ENCODE measurements at places on chromosomes 7 and 10.

DNA sequence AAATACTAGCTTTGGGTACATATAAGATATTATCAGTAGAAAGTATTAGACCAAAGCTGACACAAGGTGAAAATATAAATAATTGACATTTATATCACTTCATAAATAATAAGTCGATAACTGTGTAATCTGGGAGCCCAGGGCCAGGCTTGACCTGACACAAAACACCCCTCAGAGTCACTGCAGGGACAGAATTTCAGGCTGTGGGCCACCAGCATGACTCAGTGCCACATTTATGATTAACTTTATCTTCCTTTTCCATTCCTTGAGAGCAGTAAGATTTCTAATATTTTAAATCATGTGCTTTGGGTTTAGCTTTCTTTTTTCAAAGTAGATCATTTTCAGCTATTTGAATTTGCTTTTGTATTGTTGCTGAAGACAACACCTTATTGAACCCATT lies 102.9 kb upstream of the NFE2L3 start:
- DNase-seq, result no peak

DNA sequence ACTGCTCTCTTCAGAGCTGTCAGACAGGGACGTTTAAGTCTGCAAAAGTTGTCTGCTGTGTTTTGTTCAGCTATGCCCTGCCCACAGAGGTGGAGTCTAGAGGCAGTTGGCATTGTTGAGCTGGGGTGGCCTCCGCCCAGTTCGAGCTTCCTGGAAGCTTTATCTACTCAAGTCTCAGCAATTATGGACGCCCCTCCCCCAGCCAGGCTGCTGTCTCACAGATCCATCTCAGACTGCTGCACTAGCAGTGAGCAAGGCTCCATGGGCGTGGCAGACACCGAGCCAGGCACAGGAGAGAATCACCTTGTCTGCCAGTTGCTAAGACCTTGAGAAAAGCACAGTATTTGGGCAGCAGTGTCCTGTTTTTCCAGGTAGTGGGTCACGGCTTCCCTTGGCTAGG lies 98.1 kb downstream of the SDHAF3 start:
- DNase-seq, result no peak

GRCh38 chr10:17239345-17240085 lies 11.5 kb downstream of the VIM start:
- DNase-seq, result no peak

GRCh38 chr7:11109659-11110058 lies 136.0 kb downstream of the PHF14 start:
- DNase-seq, result no peak

GRCh38 chr10:28281726-28282315 lies 21.0 kb downstream of the MPP7 start:
- DNase-seq, result peak; percentile 34

DNA sequence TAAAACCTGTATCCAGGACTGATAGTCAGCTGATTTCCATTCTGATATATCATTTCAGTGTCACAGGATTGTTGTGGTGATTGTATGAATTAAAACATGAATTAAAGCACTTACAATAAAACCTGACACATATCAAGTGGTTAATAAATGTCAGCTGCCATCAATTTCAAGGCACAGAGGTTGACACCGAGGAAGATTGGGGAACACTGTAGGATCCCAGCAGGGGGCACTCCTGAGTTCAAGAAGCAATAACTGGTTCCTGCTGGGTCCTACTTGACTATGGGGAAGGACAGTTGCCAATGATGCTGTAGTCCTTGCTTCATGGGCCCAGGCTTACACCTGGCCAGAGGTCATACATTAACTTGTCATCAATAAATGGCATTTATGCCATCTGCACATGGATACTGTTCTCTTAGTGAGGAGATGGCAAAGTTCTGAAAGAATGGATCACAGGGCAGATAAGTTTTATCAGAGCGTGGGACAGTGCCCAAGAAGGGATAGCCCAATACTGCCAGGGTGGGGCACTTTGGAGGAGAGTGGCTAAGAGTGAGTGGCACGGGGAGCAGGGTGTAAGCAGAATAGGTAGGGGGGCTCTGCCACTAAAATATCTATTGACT lies 24.1 kb downstream of the FZD1 start:
- no peak for DNase-seq

GRCh38 chr7:25854608-25855497 lies 297.1 kb upstream of the NFE2L3 start:
- peak; percentile 91 for DNase-seq

GRCh38 chr7:92246360-92247101 lies 757 bp downstream of the ANKIB1 start:
- DNase-seq, result peak; percentile 46

- DNase-seq, result no peak
Observed at GRCh38 chr10:130471486-130471885, 335.3 kb downstream of the GLRX3 start.

DNA sequence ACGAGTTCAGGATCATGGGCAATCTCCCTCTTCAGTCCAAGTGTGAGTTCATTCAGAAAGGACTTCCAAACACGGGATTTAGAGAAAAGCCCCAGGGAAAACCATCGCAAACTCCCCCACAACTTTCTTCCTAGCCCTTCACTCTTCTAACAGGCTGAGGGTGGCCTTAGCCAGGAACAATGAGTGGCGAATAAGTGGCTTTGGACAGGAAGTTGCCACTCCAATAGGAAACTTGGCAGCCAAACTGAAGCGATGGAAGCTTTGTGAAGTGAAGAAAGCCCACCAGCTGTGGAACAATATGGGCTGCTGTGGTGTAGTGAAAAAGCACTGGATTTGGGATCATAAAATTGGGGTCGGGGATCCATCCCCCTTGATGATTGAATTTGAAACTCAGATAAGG lies 193.2 kb downstream of the TEX36 start:
- DNase-seq, result no peak

DNA sequence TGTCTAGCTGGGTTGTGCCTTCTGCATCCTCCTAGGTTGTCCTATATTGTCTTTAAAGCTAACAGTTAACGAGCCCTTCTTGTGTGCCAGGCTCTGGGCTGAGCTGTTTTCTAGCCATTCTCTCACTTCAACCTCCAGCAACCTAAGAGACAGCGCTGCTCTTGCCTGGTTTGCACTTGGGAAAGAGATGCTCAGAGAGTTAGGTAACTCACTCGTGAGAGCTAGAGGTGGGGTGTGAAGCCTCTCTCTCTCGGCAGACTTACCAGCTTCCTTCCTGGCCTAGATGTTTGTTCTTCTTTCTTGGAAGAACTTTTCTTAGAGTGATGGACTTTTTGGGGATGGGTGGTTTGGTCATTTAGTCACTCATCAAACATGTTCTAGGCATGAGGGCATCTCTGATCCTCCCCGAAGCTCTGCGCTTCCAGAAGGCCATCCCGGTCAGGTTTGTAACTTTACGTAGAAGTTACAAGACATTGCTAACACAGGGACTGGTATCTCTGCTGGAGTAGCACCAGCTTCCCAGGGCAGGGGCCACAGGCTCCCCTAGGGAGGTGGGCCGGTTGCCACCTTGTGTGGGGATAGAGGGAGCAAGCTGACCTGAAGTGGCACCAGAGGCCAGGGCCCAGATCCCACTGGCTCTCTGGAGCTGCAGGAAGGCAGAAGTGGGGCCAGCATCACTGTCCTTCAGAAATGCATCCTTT lies 14.3 kb downstream of the TSPAN15 start:
- DNase-seq, result no peak

GRCh38 chr10:85604884-85605283 lies 761.7 kb downstream of the GRID1 start:
- no peak for DNase-seq

- no peak for DNase-seq
Observed at GRCh38 chr7:105788356-105788755, 88.0 kb downstream of the ATXN7L1 start.

GRCh38 chr7:98251601-98252424 lies at the start of gene TECPR1:
Gene TECPR1 (minus strand): TSS chr7:98252232. CDS start chr7:98246146, 6,086 bp downstream.
- DNase-seq, result peak; percentile 91

GRCh38 chr10:7853226-7853842 lies 35.0 kb downstream of the TAF3 start:
- no peak for DNase-seq

DNA sequence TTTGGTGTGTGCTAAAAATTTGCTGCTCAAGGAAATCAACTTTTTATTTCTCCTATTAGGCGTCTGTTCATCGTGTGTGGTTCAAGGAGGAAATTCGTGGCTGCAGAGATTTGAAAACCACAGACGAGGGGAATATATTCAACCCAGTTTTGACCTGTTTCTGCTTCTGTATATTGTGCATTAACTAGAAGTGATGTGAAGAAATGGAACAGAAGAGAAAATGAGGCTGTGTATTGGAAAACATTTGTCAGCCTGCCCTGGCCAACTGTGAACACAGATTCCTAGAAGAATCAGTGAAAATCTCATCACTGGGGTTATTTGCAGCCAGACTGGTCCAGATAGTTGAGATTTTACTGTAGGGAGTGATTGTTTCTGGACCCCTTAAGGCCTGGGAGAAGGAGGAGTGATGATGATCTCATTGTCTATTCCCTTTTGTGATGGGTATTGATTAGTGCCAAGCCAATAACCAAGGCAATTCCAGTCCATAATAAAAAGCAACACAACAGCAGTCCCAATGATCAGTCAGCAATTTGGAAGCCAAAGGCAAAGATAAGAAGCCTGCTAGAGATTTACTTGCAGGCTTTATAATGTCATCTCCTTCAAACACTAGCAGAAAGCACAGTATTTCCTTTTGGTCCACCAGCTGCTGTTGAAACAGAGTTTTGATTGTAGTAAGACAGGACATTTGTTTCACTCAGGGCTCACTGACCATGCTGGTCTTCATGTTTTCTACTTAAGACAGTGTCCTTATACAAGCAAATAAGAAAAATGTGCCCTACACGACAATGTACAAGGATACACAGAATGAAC lies 339.4 kb downstream of the PRPF18 start:
- DNase-seq, result no peak

- no peak for DNase-seq
Observed at GRCh38 chr10:12822893-12823170, 178.7 kb downstream of the CCDC3 start.

- DNase-seq, result no peak
Observed at GRCh38 chr7:159198016-159198724, 53.5 kb upstream of the VIPR2 start.

DNA sequence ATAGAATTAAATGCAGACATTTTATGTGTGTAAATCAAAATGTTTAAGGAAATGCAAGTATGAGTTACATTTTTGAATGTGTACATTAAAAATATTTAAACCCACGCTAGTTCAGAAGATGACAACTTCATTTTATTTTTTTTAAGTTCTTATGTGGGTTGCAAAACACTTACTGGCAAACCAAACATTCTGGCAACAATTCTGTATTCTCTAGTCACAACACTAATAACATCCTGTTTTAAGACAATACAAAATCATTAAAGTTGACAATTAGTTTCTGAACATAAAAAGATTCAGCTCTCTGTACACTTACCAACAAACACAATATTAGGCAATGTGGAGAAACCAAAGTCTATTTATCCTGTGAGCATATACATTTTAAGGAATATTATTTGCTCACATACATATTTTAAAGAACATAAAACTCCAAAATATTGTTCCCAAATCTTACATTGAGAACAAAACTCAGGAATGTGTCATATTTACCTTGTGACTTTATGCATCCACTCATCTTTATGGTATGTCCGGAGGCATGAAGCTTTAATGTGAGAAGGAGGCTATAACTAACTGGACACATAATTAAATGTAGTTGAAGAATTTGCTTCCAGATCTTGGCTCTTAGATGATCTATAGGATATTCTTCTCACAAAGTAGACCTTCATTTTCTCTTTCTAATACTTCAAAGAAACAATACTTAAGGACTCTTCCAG lies 134.7 kb downstream of the DGKB start:
- no peak for DNase-seq

GRCh38 chr7:17611611-17612010 lies 313.2 kb downstream of the AHR start:
- no peak for DNase-seq

- DNase-seq, result peak; percentile 55
Observed at GRCh38 chr10:30986053-30986555, 45.6 kb downstream of the ZNF438 start.

- no peak for DNase-seq
Observed at GRCh38 chr10:64546073-64546472, 1024.9 kb downstream of the REEP3 start.

- DNase-seq, result peak; percentile 6
Observed at GRCh38 chr7:7686811-7687508, 31.4 kb downstream of the RPA3 start.

DNA sequence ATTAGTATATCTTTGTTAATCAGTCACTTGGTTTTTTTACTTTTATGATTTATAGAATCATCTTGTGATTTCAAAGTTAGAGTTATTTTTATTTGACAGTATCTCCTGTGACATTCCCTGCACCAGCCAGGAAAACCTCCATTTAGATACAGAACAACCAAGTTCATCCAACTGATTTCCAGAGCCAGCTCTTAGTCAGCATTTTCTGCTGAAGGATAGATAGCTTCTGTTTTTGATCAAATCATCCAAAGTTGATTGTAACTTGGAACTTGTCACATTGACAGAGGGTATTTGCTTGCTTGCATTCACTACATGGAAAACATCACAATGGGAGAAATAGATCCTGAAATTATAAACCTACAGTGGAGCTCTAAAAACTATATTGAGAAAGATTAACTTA lies 122.6 kb downstream of the PON1 start:
- no peak for DNase-seq

DNA sequence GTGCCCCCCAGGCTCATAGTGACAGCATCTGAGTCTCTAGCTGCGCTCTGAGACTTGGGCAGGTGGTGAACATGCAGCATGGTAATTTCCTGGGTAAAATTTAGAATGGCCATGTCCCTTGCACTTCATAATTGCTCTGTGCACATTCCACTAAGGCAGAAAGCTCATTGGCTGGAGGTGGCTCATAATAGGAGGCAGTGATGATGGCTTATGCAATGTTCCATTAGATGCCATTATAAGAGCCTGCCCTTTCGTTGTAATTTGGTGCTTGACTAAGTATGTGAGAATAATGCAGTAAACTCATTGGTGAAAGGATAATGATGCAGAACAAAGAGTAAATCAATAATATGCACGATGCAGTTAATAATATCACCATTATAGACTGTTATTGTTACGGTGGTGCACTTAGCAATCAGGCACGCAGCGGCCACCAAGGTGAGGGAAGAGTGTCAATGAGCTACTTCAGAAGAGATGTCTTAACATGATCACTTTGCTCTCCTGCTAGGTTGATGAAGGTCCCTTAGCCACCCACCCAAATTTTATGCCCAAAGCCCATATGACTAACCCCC lies 545.9 kb downstream of the KCNMA1 start:
- no peak for DNase-seq

Data from EH (cell line).